ENCODE measurements at places on chromosomes 4 and X.

DNA sequence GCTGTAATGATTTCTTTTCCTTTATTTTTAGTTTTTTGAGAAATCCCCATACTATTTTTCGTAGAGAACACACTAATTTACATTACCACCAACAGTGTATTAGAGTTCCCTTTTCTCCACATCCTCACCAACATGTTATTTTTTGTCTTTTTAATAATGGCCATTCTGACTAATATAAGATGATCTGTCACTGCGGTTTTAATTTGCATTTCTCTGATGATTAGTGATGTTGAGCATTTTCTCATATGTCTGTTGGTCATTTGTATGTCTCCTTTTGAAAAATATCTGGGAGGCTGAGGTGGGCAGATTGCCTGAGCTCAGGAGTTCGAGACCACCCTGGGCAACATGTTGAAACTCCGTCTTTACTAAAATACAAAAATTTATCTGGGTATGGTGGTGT is 30.2 kb downstream of the SPINK2 start:
- DNase-seq: no peak

- no peak for DNase-seq
Measured at GRCh38 chr4:175435381-175435783, 376.7 kb downstream of the GPM6A start.

DNA sequence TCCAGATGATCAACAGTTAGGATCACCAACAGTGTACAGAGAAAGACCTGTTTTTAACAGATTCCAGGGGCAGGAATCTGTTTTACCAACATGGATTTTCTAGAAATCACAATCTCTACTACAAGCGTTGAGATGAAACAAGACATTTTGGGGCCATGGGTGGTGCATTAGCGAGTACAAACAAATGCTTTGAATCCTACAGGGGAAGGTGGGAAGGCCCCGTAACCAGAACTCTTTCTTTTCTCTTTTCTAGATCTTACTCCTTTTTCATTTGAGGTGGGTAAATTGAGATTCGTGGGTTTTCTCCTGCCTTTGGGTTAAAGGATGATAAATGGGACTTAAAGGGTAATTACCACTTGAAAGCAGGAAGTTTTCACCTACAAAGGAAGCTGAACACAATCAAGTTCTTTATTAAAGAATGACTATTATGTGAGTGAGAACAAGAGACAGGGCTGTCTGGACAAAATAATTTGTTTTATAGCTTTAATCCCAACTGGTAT is 189.9 kb upstream of the ANXA3 start:
- DNase-seq: no peak

- no peak for DNase-seq
Measured at GRCh38 chr4:164753873-164754488, at the start of gene SMIM31. Gene SMIM31, plus strand, starts transcription at chr4:164754131. Its CDS starts 16,313 bp downstream, at chr4:164770444.

DNA sequence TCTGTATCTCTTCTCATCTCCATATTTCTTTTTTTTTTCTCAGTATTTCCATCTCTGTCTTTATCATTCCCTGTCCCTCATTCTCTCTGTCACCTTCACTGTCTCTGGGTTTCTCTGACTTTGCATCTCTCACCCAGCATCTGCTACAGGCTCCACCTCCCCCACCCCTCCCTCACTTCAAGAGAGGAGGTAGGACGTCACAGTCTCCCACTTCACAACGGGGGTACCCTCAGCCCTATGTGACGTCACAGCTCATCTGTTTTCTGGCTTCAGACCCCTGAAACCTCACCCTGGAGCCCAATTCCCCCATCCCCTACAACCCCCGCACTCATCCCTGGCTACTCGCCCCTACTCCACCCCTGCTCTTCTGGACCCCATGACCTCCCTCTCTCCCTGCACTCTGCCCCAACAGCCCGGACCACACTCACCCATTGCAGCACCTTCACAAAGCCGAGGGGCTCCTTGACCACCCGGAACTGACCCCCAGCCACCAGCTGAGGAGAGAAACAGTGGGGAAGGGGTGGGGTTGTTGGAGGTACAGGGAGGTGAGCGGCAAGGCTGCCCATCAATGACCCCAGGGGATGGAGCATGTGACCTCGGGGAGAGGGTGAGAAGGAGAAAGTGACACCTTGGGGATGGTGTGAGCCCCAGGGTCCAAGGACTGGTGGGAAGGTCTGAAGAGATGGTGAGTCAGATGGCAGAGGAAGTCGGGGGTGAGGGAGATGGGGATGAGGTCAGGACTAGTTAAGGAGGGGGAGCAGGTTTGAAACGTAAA is 1.3 kb downstream of the SYP start:
- DNase-seq: no peak

- no peak for DNase-seq
Measured at GRCh38 chr4:87100168-87100567, 120.2 kb downstream of the KLHL8 start.

DNA sequence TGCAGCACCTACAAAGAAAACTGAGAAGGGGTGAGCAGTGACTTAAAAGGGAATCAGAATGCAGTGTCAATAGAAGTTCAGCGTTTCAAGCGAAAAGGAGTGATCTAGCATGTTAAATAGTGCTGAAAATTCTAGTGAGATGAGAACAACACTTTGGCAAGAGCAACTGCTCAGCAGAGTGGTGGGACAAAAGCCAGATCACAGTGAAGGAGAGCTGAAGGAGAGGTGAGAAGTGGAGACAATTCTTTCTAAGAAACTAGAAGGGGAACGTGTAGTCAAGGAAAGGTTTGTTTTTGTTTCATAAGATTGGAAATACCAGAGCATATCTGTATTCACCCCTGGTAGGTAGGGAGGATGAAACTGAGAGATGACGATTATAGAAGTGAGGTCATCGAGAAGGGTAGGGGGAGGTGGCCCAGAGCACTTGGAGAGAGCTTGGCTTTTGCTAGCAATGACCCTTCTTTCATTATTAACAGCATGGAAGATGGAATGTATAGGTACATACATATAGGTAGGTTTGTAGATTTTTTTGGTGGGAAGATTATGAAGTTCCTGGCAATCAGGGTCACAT is 33.7 kb downstream of the SRPX2 start:
- DNase-seq: no peak

DNA sequence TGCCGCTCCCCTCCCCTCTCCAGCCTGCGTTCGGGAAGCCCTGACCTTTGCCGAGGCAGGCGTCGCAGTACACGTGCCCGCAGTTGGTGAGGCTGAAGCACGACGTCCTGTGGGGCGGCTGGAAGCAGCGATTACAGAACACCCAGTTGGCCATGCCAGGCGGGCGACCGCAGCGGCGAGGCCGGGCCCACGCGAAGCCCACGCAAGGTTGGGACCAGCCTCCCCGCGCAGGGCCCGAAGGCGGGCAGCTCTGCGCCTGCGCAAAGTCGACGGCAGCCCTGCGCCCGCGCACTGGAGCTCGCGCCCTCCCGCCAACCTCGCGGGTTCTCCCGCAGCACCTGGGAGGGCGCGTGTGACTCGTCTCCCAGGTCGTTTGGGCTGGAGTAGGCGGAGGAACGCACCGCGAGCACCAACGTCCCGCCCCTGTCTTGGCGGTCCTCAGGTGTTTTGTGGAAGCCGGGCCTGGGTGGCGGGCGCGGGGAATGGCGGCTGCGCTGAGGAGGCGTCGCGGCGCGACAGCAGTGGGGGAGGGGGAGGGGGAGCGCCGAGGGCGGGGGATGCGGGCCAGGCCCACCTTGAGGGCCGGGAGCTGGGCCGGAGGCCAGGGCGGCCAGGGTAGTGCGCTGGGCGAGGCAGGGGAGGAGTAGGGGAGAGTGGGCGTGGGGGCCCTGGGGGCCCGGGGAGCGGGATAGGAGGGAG is at the start of gene RNF212:
RNF212 (minus strand) TSS at position 254 of the 699 bp plus-strand sequence; CDS start at position 154, 100 bp downstream.
- DNase-seq: no peak

GRCh38 chr4:143625632-143626031 is 74.8 kb downstream of the FREM3 start:
- DNase-seq: no peak

GRCh38 chrX:124268099-124268498 is 64.4 kb upstream of the TEX13D start:
- no peak for DNase-seq

- no peak for DNase-seq
Measured at GRCh38 chrX:135433531-135434257, 11.9 kb downstream of the SMIM10L2A start.

GRCh38 chr4:155956461-155956860 is 2.8 kb upstream of the CTSO start:
- no peak for DNase-seq

GRCh38 chrX:23699636-23700194 is 32.4 kb downstream of the PRDX4 start:
- DNase-seq: no peak

DNA sequence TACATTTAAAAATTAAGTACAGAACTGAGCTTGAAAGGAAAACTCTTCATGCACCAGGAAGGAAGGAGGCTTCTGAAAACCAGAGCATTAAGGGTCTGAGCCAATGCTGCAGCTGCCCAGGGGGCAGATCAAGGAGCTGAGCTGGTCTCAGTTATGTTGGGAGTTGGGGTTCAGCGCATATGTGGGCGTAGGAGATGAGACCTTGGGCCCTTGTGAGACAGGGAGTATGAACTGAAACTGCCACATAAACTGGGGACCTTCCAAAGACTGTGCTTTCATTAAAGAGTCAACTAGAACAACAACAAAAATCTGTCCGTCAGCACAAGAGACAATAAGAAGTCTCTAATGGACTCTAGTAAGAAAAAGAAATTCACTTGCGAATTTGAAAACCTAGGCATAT is 226.9 kb downstream of the STK32B start:
- no peak for DNase-seq

- DNase-seq: no peak
Measured at GRCh38 chrX:1578511-1579173, 12.8 kb upstream of the AKAP17A start.

GRCh38 chrX:22073928-22074327 is 41.8 kb downstream of the PHEX start:
- DNase-seq: no peak

DNA sequence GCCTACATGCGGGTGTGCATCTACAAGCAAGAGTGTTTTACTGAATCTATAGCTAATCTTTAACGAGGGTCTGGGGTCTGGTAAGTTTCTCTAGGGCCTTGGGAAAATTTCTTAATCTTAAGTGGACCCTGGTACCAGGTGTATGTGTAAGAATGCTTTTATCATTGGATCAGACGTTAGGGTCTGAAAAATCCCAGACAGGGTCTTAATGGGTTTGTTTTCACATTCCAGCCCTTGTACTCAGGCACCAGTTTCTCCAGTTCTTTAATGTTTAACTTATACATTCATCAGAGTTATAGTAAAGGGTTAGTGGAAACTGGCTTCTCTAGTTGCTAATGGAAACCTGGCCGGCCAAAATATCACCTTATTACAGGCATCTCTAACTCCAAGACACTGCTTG is 11.6 kb downstream of the MAGEB16 start:
- DNase-seq: no peak

DNA sequence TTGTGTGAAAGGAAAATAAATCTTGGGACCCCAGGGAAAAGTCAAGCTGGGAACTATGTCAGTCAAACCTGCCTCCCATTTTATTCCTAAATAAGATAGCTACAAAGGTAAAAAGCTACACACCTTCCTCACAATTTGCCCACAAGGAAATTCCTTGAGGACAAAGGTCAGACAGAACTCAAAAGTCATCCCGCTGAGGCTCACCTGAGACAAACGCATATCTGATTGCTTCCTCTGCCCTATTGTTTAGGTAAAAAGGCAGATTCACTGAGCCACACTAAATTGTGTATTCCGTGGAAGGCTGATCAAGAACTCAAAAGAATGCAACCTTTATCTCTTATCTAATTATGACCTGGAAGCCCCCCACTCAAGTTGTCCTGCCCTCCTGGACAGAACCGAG is 58.7 kb upstream of the MAML3 start:
- DNase-seq: no peak

DNA sequence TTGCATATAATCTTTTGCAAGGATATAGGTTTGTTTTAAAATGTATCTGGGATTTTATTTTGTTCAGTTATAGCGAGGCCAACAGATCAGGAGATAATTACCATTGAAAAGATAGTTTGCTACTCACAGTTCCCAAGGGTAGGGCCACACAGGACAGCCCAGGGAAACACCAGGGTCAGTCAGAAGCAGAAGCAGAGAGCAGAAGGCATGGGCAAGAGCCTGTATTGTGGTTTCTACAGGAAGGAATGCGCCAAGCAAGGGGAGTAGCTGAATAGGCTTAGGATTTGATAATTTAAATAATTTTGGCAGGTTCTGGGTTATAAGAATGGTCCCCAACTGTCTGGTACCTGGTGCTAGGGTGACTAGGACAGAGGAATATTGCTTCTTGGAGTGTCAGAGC is 61.6 kb downstream of the SYNPO2 start:
- DNase-seq: no peak

DNA sequence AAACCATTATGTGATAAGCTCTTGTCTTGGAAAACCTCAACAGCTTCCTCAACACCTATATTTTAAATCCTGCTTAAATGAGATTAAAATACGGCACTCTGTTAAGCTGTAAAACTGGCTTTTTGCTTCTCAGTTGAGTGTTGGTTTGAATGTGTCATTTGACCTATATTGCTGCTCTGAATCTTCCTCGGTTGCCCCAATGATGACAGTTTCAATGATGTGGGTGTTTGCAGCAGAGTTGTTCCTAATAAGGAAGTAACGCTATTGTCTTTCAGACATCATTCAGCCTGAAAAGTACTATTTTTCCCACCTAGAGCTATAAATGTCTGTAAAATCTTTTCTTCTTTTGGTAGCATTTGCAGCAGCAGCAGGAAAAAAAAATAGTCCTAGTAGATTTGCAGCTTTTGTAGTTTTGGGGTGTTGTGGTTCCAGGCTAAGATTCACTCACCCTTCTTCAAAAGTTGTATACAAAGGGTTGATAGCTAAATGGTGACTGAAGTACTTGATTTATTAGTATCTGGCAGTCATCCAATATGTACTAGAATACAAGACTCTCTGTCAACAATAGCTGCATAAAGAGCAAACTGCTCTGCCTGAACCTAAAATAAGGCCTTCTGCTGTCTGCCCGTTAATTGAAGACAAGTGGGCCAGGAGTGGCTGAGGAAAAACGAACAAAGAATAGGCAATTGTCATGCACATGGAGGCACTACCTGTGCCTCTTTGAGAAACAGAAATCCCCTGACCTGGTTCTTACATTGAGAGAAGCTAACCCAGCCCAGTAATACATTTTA is 333.1 kb downstream of the IL1RAPL1 start:
- DNase-seq: no peak

- DNase-seq: no peak
Measured at GRCh38 chrX:405149-405548, 18.4 kb upstream of the PPP2R3B start.

- DNase-seq: no peak
Measured at GRCh38 chrX:103789004-103789403, 12.4 kb downstream of the PLP1 start.

DNA sequence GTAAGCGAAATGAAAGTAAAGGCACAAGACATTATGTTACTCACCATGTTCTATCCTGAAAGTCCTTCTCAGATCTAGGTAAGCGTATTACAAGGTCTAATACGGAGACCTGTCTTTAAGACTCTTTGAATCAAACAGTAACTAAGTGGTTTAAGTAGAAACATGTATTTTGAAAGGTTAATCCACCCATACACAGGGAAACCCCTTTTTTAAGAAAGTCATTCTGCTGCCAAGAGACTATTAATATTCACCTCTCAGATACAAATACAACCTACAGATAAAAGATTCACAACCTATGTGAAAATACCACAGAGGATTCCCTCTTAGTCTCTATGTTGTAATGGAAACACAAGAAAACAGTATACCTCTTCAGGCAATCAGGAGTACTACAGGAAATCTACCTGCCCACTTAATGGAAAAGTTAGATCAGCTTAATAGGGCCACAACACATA is 63.2 kb upstream of the TNIP3 start:
- no peak for DNase-seq
